Activated CD4-positive, alpha-beta T cell treated with anti-CD3 and anti-CD28 coated beads, Interleukin-2, amount 10 ng/mL, durations not matched to agents 7 days and 5 days (primary cell): ENCODE measurements at places on chromosomes 7 and 10.

DNA sequence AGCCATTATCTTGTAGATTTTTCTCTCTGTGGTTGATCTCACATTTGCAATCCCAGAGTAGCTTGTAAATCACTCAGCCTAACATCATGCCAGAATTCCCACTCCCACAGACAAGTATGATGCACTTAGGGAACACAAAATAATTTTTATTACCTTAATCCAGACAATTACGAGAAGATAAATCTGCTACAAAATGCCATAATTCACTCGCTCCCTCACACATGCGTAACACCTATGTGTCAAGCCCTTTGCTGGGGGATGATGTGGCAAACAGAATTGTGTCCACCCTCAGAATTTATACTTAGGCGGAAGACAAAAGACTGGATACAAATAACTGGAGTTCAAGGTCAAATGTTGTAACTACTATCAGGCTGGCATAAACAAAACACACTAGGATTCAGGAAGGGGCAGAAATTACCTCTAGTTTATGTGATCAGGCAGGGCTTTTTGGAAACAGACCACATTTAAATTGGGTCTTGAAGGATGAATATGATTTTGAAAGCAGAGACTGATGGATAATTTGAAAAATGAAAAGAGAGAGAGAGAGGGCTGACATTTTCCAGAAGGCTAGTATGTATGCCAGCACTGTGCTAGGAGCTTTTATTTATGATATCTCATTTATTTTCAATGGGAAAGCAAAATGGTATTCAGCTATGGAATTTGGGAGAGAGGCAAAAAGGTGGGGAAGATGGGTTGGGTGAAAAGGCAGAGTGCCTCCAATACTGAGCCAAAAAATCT is 69.8 kb downstream of the DOCK4 start:
- no peak for DNase-seq

- DNase-seq: no peak
Measured at GRCh38 chr7:151088856-151089699, 2.8 kb downstream of the AGAP3 start.

GRCh38 chr10:116803451-116804249 is 45.6 kb upstream of the ENO4 start:
- DNase-seq: no peak

DNA sequence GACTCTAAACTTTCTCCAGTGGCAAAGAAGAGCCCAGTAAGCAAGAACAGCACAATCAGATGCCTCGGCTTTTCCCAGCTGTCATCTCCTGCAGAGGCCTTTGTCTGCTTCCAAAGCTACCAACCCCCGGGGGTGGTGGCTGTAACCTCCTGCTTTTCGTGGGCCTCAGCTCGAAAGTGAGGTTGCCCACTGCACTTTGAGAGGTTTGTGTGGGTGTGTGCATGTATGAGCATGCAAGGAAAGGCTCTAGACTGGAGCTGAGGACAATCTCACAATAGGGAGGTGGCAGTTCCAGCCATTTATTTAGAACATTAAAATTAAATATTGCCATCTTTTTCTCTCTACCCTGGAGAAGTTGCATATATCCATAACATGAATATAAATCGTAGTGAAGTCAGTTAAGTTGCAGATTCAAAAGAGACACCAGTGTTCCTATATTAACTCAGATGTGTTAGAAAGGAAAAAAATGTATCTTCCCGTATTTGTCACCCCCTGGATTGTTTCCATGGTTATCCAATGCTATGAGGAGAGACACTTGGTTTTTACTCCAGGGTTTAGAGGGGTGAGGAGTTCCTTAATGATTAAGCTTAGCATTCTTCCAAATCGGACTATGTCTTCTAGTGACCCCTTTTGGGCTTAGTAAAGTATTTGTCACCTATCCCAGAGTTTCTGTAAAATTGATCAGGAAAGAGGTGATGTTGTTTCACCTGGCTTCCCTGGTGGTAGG is 781.1 kb downstream of the INHBA start:
- DNase-seq: no peak

DNA sequence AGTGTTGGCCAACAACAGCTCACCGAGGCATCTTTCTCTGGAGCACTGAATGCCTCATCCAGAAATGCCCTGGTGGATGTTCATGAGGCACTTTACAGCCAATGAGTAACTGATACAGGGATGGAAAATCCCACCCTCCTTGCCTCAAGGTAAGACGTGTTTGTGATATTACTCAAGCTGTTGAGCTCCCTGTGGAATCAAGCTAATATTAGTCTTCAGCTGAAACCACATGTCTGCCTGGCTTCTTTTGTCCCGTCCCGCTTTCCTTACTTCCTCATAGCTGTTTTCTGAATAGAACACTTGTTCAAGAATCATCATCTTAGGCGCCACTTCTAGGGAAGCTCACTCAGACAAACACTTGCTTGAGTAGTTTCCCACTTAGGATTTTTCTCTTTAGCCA is 422.4 kb downstream of the INHBA start:
- DNase-seq: no peak

GRCh38 chr7:131302876-131303707 is 24.6 kb upstream of the MKLN1 start:
- DNase-seq: peak; percentile 29

- DNase-seq: no peak
Measured at GRCh38 chr7:139109983-139110411, 477 bp upstream of the ZC3HAV1 start.

- peak; percentile 20 for DNase-seq
Measured at GRCh38 chr10:77925795-77926565, 575 bp downstream of the DLG5 start.

DNA sequence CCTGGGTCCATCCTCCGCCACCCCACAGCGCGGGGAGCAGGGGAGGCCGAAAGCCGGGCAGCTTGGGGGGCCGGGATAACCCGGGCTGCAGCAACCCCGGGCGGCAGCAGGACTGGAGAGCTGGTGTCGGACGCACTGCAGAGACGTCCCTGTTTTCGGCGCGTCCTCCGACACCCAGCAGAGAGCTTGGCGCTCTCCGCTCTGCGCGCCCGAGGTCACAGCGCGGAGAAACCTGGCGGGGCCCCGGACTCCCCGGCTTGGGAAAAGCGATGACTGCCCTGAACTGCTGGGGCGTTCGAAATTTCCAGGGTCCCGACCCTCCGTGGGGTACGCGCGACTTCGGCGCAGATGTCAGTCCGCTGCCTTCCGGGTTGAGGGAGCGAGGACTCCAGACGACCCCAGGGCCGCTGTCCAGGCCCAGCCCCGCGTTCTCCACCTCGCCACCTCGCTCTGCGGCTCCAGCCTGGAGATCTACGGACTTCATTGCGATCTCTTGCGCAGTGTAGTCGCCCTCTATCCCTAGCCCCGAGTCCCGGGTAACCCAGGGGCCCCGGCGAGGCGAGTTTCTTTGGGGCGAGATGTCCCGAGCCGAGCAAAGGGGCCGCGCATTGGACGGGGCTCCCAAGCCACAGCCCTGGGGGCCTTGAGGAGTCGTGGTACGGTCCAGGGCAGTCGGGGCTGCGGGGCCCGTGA is 617 bp upstream of the FOXI2 start:
- no peak for DNase-seq

DNA sequence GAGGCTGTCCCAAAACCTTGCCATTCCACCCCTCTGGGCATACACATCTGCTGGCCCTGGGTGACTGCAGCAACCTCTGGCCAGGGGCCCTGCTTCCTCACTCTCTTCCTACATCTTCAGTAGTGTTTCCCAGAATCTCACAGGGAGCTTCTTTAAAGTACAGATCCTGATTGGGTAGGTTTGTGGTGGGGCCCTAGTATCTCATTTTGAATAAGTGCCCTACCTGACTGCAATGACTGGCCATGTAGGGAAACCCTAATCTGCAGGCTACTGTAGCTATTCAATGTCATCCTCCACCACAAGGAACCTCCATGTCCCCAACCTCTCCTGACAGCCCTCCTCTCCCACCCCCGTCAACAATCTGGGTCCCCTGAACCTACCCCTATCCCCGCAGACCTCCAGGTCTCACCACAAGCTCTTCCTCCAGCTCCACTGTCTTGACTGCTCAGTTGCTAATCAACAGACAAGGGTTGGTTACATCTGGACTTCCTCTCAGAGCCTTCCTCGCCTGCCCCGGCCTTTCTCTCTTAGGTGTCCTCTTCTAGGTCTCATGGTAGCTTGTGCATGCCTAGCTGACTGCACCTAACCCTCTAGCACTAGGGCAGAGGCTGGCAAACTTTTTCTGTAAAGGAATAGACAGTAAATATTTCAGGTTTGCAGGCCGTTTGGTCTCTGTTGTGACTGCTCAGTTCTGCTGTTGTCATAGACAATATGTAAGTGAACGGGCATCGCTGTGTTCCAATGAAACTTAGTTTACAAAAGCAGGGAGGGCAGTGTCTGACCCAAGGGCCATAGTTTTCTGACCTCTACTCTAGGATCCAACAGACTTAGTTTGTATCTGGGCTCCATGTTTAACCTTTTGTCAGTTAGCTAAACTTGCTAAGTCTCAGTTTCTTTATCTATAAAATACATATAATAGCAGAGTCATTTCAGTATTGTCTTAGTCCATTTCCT is 121.1 kb downstream of the AOAH start:
- DNase-seq: no peak

- DNase-seq: no peak
Measured at GRCh38 chr7:49766966-49767365, 6.5 kb upstream of the VWC2 start.

DNA sequence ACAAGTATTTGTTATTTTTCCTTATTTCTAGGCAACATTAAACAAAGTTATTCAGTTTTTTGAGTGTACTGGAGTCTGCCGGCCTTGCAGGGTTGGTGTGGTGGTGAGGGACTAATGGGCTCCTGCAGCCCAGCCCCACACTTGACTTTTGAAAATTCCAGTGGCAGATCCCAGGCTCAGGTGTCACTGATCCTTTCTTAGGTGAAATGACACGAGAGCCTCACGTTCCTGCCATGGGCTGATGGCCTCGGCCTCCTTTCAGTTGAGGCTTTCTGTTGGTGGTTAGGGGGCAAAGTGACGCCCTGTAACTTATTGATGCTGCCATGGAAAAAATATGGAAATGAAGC is 117.9 kb downstream of the NKX6-2 start:
- DNase-seq: no peak

DNA sequence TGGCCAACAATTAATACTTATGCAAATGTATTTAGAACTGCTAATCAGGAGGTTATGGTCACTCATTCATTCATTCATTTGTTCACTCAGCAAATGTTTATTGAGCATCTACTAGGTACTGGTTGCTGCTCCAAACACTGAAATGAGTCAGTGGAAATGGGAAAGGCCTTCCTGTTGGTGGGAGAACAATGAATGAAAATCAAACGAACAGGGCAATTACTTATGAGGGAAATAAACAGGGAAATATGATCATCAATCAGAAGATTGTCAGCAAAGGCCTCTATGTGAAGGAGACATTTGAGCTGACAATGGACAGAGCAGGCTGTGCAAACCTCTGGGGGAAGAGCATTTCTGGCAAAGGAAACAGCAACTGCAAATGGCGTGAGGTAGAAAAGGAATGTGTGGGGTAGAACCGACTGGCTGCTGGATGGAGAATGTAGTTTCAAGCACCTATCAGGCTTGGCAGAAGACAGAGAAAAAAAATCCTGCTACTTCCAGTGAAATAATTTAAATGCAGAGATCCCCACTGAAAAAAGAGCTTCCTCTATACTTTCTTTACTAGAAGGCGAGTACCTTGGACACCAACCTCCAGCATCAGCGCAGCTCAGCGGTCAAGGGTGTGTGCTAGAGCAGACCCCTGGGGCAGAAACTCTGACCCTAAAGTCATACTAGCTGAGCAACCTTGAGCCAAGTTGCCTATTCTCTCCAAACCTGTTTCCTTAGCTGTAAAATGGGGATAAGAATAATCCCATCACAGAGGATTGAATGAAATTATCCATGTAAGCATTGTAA is 108.8 kb upstream of the EEPD1 start:
- DNase-seq: no peak

DNA sequence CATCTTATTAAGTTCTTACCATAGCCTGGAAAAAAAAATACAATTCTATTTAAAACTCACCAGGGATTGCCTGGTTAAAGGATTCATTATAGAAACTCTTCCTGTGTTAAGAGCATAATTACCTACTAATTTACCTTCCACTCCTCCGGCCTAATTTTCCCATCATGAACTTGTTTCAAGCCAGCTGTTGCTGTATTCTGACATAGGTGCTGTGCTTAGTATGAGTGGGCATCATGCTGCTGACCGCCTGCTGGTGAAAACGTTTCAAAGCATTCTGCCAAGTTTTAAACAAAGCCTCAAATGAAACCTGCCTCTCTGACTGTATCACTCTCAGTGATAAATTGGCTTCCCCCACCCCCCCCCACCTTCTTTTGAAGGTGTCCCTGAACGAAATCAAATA is 47.8 kb upstream of the KCNMA1 start:
- DNase-seq: no peak

DNA sequence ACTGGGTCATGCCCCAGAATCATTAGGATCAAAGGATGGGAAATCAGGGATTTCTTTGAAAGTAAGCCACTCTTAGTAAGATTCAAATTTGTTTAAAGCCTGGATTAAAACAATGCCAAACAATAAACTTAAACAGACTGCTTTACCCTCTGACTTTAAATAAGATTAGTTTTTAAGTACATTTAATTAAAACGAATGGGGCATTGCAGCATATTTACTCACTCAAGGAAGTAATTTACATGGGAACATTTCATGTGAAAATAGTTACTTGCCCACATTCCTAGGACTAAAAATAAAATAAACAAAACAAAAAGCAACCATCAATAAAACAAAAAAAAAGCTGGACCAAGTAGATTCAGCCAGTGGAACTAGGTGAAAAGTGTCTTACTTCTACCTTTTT is 7.8 kb downstream of the ABLIM1 start:
- no peak for DNase-seq

DNA sequence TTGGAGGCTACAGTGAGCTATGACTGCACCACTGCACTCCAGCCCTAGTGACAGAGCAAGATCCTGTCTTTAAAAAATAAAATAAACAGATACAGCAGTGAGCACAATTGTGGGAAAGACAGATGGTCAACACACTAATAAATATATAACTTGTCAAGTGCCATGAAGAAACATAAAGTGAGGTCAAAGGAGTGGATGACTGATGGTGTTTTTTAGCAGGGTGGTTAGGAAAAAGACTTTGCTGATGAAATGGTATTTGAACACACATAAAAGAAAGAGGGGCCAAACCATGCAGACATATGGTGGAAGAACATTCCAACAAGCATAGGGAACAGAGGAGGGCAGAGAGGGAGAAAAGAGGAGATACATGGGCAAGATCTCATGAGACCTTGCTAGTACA is 392.7 kb upstream of the AUTS2 start:
- no peak for DNase-seq

- DNase-seq: no peak
Measured at GRCh38 chr7:47449810-47450590, 131.9 kb downstream of the TNS3 start.

DNA sequence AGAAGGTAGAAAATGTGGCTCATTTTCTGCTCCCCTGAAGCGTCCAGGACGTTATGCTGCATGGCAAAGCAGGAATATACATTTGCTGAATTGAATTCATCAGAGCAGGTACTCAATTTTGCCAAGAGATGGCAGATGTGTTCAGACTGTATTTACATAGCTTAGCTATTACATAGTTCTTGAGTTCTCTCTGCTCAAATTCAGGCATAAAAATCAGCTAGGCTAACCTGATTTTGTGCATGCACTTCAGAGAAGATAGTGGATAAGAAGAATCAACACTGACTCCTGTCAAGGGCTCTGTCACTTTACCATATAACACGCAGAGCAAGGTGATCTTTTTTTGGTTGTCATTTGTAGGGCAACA is 209.2 kb upstream of the FAM3C start:
- DNase-seq: no peak
